ENCODE measurements at places on chromosomes 16 and 17.

DNA sequence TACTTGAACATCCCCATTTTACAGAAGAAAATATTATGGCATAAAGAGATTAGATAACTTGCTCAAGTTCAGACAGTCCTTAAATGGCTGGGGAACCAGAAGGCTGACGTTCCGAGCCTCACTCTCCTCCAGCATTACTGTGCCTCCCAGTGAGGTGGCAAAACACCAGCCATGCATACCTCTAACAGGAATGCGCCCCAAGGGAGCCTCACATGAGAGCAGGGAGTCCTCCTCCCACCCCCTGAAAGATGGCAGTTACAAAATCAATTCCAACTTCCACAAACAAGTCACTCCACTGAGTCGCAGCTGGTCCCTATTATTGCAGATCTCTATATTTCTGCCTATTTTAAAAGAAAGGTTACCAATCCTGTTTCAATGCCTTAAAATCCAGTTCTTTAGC is 55.5 kb downstream of the ANKFY1 start:
- no peak for DNase-seq

DNA sequence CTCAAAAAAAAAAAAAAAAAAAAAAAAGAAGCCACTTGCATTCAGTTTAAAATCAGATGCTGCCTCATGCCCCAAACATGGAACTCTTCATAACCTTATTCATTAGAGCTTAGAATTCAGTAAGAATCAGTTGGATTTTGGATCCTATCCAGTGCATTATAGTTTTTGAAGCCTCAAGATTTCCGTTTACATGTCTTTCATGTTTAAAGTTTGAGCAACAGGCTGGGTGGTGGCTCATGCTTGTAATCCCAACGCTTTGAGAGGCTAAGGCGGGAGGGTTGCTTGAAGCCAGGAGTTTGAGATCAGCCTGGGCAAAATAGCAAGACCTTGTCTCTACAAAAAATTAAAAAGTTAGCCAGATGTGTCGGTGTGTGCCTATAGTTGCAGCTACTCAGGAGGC is 55.0 kb downstream of the SNTB2 start:
- DNase-seq: no peak

- peak; percentile 31 for DNase-seq
Measured at GRCh38 chr16:68085259-68086071, at the start of gene NFATC3. TSS of gene NFATC3 (plus strand) at chr16:68085370. CDS start at chr16:68085682, 312 bp downstream.

DNA sequence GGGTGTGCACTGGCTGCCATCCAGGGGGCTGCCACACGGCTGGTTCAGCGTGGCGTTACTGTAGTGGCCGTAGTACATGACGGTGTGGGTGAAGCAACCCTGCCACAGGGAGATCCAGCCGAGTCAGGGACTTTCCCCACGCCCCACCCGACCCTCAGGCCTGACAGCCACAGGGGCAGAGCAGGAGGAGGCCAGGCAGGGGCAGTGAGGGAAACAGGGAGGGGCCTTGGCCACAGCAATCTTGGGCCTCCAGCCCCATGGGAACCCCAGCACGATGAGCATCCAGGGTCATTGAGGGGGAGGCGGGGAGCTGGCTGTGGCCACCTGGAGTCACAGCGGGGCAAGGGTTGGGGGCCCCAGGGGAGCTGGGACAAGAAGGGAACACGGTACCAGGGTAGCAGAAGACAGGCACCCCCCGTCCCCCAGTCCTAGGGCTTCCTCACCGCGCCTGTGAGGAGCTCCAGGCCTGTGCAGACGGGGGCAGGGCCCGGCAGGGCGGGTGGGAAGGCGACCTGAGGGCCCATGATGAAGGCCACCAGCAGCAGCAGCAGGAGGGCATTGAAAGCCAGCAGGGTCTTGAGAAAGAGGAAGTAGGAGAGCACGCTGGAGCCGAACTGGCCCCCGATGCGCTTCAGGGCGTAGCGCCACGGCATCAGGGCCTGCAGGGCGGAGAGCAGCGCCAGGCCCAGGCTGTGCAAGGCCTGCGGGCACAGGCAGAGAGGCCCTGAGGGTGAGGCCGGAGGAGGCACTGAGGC is 4.3 kb downstream of the TMC6 start:
- DNase-seq: no peak

GRCh38 chr17:42750739-42751344 is 6.0 kb upstream of the EZH1 start:
- DNase-seq: no peak

DNA sequence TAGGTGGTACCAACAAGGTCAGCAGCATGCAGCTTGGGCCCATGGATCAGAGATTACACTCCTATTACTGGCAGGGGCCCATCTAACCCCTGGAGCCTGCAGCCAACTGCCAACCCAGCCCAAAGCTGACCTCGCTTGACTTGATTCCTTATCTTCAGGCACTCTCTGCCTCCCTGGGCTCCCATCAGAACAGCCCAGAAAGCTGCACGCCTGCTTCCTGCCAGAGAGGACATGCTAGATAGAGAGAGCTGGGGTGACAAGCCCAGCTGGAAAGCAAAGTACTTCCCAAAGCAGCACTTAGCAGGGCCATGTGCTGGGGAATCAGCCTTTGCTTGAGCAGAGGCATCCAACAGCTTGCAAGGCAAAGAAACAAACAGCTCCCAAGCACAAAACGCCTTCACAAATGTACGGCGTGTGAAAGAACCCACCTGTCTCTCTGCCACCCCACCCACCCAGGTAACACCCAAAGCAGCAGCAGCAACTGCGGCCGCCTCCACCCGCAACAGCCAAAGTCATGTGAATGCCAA is 74.2 kb upstream of the NLK start:
- no peak for DNase-seq

- no peak for DNase-seq
Measured at GRCh38 chr16:27083861-27084261, 17.1 kb downstream of the C16orf82 start.

- DNase-seq: no peak
Measured at GRCh38 chr16:11235703-11235991, 20.4 kb downstream of the SOCS1 start.

GRCh38 chr16:81431554-81432353 is 12.9 kb upstream of the CMIP start:
- DNase-seq: no peak

- DNase-seq: no peak
Measured at GRCh38 chr17:45720386-45720785, 63.7 kb upstream of the CRHR1 start.

DNA sequence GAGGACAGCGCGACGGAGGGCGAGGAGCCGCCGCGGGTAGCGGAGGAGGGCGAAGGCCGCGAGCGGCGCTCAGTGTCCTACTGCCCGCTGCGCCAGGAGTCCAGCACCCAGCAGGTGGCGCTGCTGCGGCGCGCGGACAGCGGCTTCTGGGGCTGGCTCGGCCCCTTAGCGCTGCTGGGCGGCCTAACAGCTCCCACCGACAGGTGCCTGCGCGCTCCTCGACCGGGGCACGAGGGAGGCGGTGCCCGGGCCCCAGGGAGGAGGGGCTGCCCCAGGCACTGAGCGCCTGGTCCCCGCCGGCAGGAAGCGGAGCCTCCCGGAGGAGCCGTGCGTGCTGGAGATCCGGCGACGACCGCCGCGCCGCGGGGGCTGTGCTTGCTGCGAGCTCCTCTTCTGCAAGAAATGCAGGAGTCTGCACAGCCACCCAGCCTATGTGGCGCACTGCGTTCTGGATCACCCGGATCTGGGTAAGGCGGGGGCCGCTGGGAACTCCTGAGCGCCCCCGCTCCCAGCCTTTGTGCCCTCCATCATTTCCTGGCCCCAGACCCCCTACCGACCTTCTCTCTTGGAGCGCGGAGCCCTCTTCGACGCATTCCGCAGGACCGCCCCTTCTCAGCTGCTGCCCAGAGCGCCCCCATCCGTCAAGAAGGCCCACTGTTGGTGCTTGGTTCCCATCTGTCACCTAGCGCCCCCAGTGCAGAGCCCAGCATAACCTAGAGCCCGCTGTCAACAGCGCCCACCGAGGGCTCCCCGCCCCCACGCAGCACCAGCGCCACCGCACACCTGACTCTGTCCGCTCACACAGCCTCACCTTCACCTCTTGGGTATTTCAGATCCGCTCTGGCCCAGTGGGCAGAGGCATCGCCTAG is 3.7 kb downstream of the C17orf50 start:
- DNase-seq: peak; percentile 35

DNA sequence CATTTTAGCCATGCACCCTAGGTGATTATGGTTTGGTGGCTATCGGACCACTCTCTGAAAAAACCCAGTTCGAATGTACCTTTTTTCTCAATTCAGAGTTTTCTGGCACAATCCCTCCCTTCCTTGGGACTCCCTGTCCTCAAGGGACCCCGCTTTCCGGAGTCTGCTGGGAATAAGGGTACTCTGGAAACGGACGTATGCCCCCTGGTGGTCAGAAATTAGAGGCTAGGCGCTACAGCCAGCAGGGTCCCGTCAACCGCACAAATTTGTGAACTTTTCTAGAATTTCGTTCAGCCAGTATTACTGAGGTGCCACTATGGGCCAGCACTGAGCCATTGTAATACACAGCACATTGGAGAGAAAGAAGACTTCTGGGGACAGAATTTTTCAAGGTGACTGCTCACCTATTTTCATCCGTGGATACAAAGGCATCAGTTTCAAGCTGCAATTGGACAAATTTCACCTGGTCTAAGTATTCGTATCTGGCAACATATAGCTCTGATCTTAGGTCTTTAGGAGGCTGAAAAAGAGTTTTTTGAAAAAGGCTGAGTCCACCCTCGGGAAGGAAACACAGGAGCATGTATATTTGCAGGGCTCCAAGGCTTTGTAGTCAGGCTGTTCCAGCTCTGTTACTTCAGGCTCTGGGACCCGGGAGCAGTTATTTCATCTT is 27.1 kb upstream of the CRYBA1 start:
- peak; percentile 49 for DNase-seq

DNA sequence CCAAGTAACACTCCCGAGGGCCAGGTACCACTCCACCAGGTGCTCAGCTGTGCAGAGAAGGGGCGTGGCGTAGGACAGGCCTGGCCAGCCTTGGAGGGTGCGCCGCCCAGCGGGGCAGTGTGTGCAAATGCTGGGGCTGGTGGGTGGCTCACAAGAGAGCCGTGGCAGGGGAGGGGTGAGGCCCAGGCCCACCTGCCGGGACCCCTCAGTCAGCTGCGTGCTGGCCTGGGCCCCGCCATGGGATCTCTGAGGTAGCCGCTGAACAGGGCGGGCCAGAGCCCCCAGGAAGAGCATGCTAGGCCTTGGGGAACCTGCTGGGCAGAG is 8.8 kb downstream of the TPSG1 start:
- no peak for DNase-seq

- DNase-seq: no peak
Measured at GRCh38 chr16:68013440-68013839, 2.3 kb downstream of the DPEP2NB start.

DNA sequence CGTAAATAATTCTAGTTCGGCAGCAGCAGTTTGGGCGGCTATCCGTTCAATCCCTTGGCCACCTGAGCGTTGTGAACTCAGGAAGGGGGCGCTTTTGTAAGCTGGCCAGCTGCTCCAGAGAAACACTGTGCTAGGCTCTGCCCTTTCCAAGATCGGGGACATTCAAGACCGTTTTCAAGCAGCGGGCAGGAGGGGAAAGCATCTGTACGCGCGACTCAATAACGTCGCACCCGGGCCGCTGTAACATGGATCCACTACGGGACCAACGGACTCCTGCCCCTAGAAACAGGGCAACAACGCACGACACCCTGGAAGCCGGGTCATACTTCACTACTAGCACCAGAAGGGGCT is 463 bp downstream of the TOP2A start:
- DNase-seq: no peak

- DNase-seq: no peak
Measured at GRCh38 chr16:24953306-24953705, 61.9 kb downstream of the ARHGAP17 start.

DNA sequence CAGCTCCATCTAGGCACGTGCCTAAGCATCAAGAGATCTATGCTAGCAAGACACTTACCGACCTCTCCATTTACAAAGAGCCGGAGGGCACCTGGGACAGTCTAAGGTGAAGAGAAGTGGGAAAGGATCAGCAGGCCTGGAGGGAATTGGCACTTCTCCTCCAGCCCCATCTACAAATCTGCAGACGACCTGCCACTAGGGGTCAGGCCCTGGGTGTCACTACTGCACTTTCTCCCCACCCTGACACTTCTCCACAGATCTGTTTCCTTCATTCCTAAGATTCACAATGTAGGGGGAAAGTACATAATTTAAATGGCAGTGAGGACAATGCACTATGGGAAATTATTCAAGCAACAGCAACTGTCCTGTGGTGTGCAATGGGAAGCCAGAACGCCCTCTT is 8.1 kb downstream of the MKS1 start:
- no peak for DNase-seq

Data from skin of body (tissue), 3 donors.